ENCODE measurements at places on chromosomes 11 and 22. TPM values are rescaled to one million over a fixed set of nuclear protein-coding genes. Genes with fewer than 3 reads are reported as not detected.
A peak's percentile ranks its signal among the peaks of the same experiment; 100 is the strongest.

SYT8 gene
- 13.4 TPM for total RNA-seq

P2RY6 gene
- total RNA-seq, result 0.29 TPM

TRIM29 gene
- 2.3 TPM for total RNA-seq

PRCP gene
- total RNA-seq, result 70.1 TPM

SCGB1A1 gene
- total RNA-seq, result not detected

DNA sequence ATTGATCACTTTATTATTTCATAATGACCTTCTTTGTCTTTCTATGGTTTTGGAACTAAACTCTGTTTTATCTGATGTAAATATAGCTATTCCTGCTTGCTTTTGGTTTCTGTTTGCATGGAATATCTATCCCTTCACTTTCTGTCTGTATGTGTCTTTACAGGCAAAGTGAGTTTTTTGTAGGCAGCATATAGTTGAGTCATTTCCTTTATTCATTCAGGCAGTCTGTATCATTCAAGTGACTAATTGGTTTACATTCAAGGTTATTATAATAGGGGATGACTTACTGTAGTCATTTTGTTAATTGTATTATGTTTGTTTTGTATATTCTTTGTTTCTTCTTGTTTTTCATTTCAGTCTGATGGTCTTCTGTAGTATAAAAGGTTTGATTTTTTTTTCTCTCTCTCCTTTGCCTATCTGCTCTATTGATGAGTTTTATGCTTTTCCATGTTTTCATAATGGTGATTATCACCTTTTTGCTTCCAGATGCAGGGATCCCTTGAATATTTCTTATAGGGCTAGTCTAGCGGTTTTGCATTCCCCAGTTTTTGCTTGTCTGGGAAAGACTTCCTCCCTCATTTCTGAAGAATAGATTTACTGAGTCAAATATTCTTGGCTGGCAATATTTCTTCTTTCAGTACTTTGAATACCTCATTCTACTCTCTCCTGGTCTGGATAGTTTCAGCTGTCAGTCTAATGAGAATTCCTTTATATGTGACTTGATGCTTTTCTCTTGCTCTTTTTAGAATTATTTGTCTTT lies 50.4 kb downstream of the GDPD4 start:
- H3K4me1 ChIP-seq, result peaks cover 6% of the 10 kb centered on the region
- H3K27me3 ChIP-seq, result no peaks in the 10 kb centered on the region
- no peaks in the 10 kb centered on the region for H3K36me3 ChIP-seq
- DNase-seq, result no peak
- no peak overlapping the region for H3K27ac ChIP-seq

GRCh38 chr11:44568658-44569473 lies 3.4 kb downstream of the CD82 start:
- H3K4me1 ChIP-seq, result peaks cover 75% of the 10 kb centered on the region
- peak overlapping the region; percentile 98 for H3K27ac ChIP-seq
- no peaks in the 10 kb centered on the region for H3K36me3 ChIP-seq
- H3K27me3 ChIP-seq, result no peaks in the 10 kb centered on the region
- H3K4me3 ChIP-seq, result peak overlapping the region; percentile 33
- peak; percentile 80 for DNase-seq

GRCh38 chr11:94771390-94771789 lies 3.2 kb downstream of the AMOTL1 start:
- H3K4me3 ChIP-seq, result no peak overlapping the region
- peaks cover 18% of the 10 kb centered on the region for H3K4me1 ChIP-seq
- DNase-seq, result no peak
- no peaks in the 10 kb centered on the region for H3K36me3 ChIP-seq

GRCh38 chr11:133956650-133957633 lies at the start of gene IGSF9B:
TSS of gene IGSF9B (minus strand) at chr11:133956968. CDS start at chr11:133956754, 214 bp downstream.
- peak within 1 kb of the TSS; percentile 26 for H3K27ac ChIP-seq
- peak; percentile 96 for DNase-seq
- peak within 1 kb of the TSS; percentile 66 for H3K4me3 ChIP-seq
- no peaks in the 10 kb centered on the region for H3K36me3 ChIP-seq
- H3K4me1 ChIP-seq, result peaks cover 58% of the 10 kb centered on the region
- H3K27me3 ChIP-seq, result peaks cover 33% of the 10 kb centered on the region

DNA sequence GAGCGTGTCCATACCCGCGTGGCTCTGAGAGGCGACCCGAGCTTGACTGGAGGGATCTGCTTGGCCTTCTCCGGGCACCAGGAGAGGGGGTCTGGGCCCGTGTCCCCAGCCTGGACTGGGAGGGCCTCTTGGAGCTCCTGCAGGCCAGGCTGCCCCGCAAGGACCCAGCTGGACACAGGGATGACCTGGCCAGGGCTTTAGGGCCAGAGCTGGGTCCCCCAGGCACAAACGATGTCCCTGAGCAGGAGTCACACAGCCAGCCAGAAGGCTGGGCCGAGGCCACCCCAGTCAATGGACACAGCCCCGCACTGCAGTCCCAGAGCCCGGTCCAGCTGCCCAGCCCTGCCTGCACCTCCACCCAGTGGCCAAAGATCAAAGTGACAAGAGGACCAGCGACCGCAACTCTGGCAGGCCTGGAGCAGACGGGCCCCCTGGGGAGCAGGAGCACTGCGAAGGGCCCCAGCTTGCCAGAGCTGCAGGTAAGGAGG lies 38.2 kb downstream of the TRIOBP start:
- H3K36me3 ChIP-seq, result no peaks in the 10 kb centered on the region
- peak overlapping the region; percentile 79 for H3K27ac ChIP-seq
- H3K4me3 ChIP-seq, result no peak overlapping the region
- peak; percentile 82 for DNase-seq

Measured in stomach (tissue), 19 donors.